ENCODE measurements at places on chromosomes 5 and 9.

GRCh38 chr9:133953976-133954709, 38.0 kb downstream of the VAV2 start:
- DNase-seq, result no peak

DNA sequence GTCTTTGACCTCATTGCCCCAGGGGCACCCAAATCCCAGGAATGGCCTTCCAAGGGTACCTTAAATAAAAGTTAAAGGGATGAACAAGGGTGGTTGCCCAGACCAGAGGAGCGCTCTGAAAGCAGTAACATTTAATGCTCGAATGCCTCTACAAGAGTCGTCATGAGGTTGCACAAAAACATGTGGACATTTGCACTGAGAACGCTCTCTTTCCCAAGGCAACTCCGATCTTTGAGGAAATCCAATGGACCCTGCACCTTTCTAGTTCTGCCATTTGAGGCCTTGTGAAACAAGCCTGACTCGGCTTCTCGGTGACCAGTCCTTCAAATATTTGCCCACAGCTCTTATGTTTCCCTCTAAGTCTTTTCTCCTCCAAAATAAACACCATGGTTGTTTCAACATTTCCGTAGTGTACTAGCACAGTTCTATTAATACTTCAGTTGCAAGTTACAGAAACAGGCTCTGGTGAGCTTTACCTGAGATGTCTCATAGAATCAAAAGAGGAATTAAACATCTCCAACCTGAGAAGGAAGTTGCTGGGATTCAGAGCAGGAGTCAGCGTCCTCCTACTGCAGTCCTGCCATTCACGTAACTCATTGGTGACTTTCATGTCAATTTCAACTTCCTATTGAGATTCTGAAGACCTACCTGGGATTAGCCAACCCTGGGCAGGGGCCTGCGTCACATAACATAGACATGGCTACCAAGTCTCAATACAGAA, 168.8 kb upstream of the RAI14 start:
- no peak for DNase-seq

DNA sequence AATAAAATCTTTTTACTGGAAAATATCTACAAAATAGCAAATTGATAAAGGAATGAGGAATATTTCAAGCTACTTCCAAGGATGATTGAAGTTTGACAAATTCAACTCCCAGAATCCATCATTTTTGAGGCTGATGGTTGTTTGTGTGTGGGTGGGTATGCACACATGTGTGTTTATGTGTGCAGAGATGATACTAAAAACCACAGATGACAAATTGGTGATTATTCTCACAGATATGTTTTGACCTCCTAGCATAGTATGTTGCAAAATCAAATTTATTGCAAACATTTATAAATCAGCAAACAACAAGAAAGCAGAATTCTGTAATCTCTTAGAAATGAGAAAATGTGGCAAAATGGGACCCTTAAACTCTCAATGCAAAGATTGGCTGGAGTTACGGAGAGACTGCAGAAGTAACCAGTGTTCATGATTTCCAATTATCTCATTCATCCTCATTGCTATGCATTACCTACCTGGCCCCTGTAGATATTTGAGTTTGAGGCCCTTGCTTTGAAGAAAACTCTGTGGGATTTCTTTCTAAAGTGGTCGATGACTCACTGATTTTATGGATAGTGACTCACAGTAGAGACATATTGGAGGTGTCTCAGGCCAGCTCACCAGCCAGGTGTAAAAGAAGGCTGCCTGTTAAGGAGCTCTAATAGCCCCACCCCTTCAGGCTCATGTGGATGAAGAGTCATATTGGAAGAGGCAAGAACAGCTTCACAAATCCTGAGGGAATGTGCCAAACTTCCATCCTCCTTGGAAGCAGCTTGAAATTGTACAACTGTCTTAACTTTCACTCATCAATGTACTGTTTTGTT, 44.6 kb upstream of the TMC1 start:
- DNase-seq, result no peak

DNA sequence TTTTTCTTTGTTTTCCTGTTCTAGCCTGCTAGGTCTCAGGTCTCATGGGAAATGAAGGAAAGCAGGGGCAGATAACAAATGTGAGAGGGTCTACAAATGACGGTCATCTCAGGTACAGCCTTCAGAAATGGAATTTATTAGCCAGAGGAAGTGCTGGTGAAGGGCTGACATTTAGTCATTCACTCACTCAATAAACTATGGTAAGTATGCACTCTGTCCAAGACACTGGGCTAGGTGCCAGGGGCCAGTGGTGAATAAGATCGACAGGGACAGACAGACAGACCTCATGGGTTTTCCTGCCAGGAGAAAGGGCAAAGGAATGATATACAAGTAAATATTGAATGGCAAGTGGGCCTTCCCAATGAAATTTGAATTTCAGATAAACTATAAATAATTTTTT, 6.3 kb downstream of the PDE6A start:
- DNase-seq, result peak; percentile 42

DNA sequence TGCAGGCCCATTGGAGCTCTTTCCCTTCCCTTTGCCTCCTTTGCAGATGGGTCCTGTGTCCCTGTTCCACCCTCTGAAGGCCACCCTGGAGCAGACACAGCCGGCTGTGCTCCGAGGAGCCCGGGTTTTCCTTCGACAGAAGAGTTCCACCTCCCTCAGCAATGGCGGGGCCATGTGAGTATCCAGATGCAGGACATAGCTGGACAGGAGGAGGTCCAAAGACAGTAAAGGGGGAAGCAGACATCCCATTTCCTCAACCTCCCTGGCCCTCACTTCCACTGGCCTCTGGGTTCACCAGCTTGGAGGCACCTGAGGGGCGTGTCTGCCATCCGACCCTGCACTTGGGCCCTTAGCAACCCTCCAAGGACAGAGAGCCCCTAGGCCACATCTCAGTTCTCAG, 237.9 kb downstream of the CACNA1B start:
- DNase-seq, result no peak

DNA sequence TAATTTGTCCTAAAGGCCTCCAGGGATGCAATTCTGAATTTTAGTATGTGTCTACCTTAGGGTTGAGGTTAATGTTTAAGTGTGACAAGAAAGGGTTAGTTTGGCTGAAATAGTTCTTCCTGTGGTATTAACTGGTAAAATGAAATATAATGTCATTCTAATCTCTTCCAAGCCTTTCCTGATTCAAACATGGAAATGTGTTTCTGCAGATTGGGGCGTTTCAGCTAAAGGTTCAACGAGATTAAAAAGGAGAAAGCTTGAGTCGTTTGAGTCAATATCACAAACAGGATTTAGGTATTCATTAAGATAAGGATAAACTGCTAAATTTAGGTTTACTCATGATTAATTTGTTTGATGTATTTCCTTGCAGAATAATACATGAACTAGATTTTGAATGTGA, 34.4 kb upstream of the ALDOB start:
- no peak for DNase-seq

DNA sequence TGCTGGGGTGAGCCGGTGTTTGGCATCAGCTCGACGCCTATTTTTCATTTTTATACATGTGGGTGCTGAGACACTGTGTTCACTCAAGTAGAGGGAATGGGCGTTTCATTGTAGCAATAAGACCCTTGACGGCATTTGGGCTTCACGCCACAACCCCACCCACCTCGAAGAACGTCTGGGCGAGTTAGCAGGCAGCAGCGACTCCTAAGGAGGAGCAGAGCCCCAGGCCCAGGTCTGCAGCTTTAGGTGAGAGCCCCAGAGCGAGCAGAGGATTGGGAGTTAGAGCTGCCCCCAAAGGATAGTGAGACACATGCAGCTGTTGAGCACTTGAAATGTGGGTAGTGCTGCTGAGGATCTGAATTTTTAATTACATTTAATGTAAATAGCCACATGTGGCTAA, 1.6 kb upstream of the ZFP62 start:
- DNase-seq, result no peak

DNA sequence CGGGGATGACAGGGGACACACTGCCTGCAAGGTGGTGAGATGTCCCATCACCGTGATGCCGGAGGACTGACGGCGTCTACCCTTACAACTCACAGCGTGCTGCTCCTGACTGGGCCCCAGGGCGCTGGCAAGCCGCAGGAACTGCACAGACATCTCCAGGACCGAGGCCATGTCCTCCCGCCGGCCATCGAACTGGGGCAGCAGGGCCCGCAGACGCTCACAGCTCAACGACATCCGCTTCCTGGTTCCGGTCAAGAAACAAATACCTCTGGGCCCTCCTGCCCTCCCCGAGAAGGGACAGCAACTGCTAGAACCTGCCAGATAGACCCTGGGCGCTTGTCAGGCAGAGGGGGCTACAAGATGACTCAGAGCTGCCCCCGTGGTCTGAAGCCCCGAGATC, 1.0 kb downstream of the SOHLH1 start:
- DNase-seq, result no peak
